Stimulated activated CD8-positive, alpha-beta memory T cell treated with anti-CD3 and anti-CD28 coated beads, Interleukin-7, amount 100 ng/mL, for 1 hour (primary cell): ENCODE measurements at places on chromosomes 5 and 9.

- no peak for DNase-seq
Measured at GRCh38 chr5:73448463-73449136, at the start of gene FOXD1. FOXD1 (minus strand) TSS chr5:73448777; CDS start chr5:73448362, 415 bp downstream.

- DNase-seq: no peak
Measured at GRCh38 chr5:168291342-168291963, at the start of gene WWC1. WWC1 (plus strand) TSS chr5:168291645; CDS start chr5:168292153, 508 bp downstream.

DNA sequence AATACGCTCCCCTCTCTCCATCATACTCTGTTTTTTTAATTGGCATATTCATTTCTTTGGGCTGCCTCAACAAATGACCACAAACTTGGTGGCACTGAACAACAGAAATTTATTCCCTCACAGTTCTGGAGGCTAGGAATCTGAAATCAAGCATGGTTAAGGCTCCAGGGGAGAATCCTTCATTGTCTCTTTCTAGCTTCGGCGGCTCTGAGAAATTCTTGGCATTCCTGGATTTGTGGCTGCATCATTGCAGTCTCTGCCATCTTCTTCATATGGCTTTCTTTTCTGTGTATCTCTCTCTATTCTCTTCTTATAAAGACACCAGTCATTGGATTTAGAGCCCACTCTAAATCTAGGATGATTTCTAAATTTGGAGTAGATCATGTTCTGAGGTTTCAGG, 10.9 kb upstream of the SLC24A2 start:
- no peak for DNase-seq

DNA sequence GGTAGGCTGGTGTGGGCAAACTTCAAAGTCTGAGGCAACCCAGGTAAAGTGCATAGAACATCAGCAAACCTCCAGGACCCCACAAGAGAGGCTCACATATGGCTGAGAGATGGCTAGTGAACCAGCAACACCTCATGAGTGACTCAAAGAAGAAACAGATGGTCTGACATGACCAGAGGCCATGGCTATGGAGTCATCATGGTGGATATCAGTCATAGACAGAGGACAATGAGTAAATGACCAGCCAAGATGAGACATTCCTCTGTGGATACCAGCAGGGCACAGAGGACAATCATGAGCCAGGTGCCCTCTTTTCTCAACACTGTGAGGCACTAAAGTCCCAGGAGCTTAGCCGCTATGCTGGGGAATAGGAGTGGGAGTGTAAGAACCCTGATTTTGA, 180.8 kb downstream of the RASEF start:
- DNase-seq: no peak

DNA sequence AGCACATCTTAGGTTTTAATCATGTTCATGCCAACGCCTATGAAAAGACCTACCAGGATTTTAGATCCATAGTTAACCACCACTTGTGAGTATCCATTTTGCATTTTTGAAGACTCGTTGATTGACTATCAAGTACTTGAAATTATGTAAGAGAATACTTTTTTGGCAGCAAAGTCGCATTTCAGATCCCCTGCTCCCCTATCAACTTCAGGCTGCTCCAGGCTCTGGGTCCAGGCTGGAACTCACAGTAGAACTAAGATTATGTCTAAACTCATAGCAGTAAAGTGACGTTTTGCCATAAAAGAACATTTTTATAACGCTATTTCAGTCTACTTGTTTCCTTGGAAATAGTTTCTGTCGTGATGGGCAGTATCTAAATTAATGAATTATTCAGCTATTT, 267.7 kb downstream of the FANCC start:
- DNase-seq: no peak

- DNase-seq: no peak
Measured at GRCh38 chr9:88818495-88819201, 172.6 kb upstream of the S1PR3 start.
